ENCODE measurements at places on chromosomes 12 and 14. TPM values are rescaled to one million over a fixed set of nuclear protein-coding genes. Genes with fewer than 3 reads are reported as not detected.

The ATP5F1B gene
- total RNA-seq: 583 TPM

The TAPBPL gene
- total RNA-seq: 49.1 TPM

The TMPRSS12 gene
- total RNA-seq: not detected

The CIDEB gene
- 44.2 TPM for total RNA-seq

DNA sequence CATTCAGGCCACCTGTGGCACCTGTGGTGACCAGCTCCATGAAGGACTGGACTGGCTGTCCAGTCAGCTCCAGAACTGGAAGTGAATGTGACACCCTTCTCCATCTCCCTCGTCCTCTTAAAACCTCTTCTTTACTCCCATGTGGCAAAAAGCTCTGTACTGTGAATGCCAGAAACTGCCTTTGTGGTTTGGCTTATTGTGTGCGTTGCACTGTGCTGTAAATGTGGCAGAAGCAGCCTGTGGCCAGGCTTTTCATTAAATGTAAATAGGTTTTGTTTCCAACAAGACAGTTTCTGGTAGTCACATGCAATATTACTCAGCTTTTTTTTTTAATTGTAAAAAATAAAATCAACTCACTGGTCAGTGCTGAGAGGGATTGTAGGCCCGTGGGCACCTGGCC is 453.7 kb downstream of the ATP23 start:
- H3K27me3 ChIP-seq: no peaks in the 10 kb centered on the region
- no peak overlapping the region for H3K4me3 ChIP-seq
- no peak overlapping the region for H3K27ac ChIP-seq
- no peaks in the 10 kb centered on the region for H3K36me3 ChIP-seq

DNA sequence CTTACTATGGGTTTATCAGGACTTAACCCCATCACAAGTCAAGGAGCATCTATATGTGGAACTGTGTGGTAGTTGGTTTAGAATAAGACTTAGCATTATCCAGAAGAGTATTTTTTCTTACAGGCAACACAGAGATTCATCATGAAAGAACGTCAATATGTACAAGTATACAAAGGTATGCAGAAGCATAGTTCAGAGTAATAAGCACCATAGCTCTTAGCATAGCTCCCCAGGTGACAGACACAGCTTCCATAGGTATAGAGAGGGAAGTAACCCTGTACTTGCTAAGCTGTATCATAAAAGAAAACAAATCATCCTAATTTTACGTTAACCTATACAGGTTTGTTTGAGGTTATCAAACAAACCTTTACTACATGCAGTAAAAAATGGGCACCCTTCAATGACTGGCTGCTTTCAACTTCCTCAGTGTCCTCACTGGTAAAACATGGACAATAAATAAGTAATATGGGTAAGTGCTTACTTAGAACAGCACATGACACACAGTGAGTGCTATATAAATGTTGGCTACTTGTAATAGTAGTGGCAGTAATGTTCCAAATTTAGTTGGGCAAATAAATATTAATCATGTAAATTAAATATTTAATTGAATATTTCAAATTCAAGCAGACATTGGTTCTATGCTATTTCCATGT is 50.9 kb downstream of the PTPN21 start:
- DNase-seq: no peak
- no peaks in the 10 kb centered on the region for H3K36me3 ChIP-seq
- H3K27me3 ChIP-seq: peaks cover 32% of the 10 kb centered on the region
- no peak overlapping the region for H3K27ac ChIP-seq
- H3K4me1 ChIP-seq: no peaks in the 10 kb centered on the region

GRCh38 chr14:97703006-97703760 is 906.0 kb downstream of the VRK1 start:
- H3K27me3 ChIP-seq: no peaks in the 10 kb centered on the region
- peaks cover 21% of the 10 kb centered on the region for H3K36me3 ChIP-seq
- peak overlapping the region; percentile 94 for H3K27ac ChIP-seq
- peak overlapping the region; percentile 40 for H3K4me3 ChIP-seq

DNA sequence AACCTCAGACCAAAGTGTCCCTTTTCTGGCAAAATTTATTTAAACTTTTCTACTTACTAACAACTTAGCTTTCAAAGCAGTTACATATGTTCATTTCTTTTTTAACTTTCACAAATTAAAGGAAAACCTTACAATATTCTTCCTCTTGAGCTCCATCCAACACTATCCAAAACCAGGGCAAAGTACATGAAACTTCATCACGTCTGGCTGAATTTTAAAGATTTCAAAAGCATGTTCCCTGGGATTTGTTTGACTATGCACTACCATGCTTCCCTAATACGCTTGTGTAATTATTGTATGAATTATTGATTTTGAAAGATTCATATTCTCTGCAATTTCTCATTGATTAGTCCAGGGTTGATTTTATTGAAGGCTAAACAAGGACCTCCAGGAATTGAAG is 343.1 kb upstream of the TMPO start:
- no peaks in the 10 kb centered on the region for H3K4me1 ChIP-seq

GRCh38 chr14:33754261-33754660 is 196.6 kb downstream of the EGLN3 start:
- no peaks in the 10 kb centered on the region for H3K27me3 ChIP-seq
- no peak overlapping the region for H3K27ac ChIP-seq
- H3K36me3 ChIP-seq: no peaks in the 10 kb centered on the region
- H3K4me1 ChIP-seq: no peaks in the 10 kb centered on the region
- no peak overlapping the region for H3K4me3 ChIP-seq

DNA sequence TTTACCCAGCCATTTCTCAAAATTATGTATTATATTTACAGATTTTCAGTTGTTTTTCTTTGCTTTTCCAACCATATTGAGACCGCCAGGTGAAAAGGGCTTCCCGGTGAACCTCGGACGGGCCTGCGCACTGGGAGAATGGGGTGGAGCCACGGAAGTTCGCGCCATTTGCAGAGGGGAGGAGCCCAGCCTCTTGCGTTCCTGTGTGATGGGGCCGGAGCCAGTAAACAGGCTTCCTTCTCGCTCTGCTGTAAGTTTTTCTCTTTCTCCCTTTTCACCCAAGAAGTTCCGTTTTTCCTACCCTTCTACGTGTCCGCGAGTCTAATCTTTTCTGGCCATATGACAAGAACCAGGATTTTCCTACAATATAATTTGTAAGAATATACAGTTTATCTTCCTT is 1108.8 kb upstream of the SEL1L start:
- DNase-seq: peak; percentile 41
- no peaks in the 10 kb centered on the region for H3K4me1 ChIP-seq
- no peaks in the 10 kb centered on the region for H3K27me3 ChIP-seq
- peak overlapping the region; percentile 50 for H3K4me3 ChIP-seq
- no peak overlapping the region for H3K27ac ChIP-seq
- no peaks in the 10 kb centered on the region for H3K36me3 ChIP-seq

GRCh38 chr12:77189901-77190416 is 124.6 kb upstream of the E2F7 start:
- no peaks in the 10 kb centered on the region for H3K36me3 ChIP-seq
- no peak overlapping the region for H3K4me3 ChIP-seq
- no peaks in the 10 kb centered on the region for H3K4me1 ChIP-seq
- no peaks in the 10 kb centered on the region for H3K27me3 ChIP-seq
- no peak for DNase-seq

- H3K4me3 ChIP-seq: no peak overlapping the region
- no peaks in the 10 kb centered on the region for H3K27me3 ChIP-seq
- H3K27ac ChIP-seq: no peak overlapping the region
- H3K4me1 ChIP-seq: no peaks in the 10 kb centered on the region
- no peaks in the 10 kb centered on the region for H3K36me3 ChIP-seq
Observed at GRCh38 chr12:42946871-42947381, 357.4 kb upstream of the PRICKLE1 start.

DNA sequence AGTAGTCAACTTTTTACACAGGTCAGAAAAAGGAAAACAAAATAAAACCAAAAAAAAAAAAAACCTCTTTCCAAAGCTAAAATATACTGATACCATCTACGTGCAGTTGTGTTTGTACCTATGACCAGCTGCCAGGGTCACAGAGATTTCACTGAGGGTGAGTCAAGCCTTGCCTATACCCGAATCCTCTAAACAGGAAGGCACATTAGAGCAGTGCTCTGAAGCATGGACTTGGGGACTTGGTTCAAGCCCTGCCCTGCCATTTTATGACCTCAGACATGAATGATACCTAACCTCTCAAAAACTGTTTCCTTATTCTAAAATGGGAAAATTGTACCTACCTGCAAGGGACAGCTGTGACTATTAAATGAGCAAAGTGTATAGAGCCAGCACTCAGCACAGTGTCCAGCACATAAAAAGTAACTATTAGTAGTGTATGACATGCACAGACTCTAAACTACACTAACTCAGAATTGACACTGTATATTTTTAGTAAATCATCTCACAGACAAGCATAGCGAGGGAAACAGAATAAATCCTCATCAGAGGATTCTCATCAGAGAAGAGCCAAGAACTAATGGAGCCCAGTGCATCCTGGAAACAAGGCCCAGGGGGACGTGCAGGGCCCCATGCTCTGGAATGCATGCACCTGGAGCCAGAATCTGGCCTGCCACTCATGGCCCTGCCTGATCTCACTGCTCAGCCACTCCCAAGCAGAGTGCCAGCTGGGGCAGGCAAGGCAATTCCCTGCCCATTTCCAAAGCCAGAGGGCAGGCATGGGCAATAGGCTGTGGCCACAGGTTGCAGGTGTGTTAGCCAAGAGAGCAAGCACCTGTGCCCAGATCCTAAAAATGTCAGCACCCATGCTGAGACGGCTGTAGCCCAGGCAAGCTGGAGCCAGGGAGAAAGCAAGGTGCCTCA is 57.0 kb downstream of the NT5DC3 start:
- H3K4me3 ChIP-seq: no peak overlapping the region
- H3K27ac ChIP-seq: no peak overlapping the region
- no peaks in the 10 kb centered on the region for H3K4me1 ChIP-seq
- H3K27me3 ChIP-seq: no peaks in the 10 kb centered on the region
- peaks cover 5% of the 10 kb centered on the region for H3K36me3 ChIP-seq
- DNase-seq: no peak
